ENCODE measurements at places on chromosomes 3 and 15.

GRCh38 chr3:80998022-80998421, 763.4 kb downstream of the GBE1 start:
- DNase-seq: no peak

DNA sequence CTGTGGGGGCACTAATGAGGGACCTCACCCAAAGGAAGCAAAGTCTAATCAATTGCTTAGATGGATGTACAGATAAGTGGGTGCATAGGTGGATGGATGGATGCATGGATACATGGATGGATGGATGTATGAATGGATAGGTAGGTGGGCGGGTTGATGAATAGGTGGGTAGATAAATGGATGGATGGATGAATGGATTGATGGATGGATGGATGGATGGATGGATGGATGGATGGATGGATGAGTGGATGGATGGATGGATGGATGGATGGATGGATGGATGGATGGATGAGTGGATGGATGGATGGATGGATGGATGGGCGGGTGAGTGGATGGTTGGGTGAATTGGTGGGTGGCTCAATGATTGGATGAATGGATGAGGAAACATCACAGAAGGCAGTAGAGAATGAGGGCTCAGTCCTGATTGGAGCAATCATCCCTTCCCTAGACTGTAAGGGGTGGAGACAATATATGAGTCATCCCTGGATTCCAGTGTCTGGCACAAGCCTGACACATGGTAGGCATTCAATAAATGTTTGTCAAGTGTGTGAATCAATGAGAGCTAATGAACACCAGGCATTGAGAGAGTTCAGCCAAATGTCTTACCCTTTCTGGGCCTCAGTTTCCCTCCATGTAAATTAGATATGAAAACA, 40.4 kb upstream of the PXYLP1 start:
- no peak for DNase-seq

DNA sequence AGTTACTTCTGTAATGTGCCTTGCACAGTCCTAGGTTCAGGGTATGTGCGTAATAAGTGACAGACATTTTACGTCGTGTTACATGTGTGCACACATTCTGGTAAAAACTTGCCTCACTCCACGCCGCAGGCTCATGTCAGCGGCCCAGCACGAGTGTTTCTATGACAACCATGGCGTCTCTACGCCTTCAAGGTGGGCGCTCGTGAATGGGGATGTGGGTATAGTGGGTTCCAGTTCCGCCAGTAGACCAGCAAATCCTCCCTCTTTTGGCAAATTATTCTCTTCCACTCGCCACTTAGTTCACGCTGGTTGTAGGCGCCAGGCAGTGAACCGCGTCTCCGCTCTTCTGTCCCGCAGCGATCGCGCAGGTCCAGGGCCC, 40.3 kb downstream of the CHST14 start:
- no peak for DNase-seq

DNA sequence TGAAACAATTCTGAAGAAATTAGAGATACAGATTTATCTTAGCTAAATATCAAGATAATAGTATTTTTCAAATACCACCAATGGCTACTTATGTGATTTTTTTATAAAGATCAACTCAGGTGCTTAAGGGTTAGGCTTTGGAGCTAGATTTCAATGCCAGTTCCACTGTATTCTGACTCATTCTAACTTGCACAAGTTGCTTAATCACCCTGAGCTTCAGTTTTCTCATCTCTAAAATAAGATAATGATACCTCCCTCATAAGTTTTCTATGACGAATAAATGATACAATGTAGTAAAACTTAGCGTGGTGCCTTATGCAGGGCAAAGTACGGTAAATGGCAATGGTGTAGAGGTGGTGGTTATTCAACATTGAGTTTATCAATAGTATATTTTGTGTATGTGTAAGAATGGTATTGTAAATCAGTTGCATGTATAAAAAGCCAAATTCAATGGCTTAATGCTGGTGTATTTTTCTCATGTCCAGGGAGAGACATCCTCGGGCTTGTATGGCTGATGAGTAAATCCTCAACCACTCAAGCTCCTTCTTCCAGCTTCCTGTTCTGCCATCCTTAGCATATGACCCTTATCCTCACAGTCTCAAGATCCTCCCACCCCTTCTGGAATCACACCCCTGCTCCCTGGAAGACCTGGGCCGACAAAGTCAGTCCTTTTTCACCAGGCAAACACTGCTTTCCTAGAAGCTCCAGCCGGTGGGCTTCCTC, 505.9 kb upstream of the CFAP20DC start:
- DNase-seq: no peak

DNA sequence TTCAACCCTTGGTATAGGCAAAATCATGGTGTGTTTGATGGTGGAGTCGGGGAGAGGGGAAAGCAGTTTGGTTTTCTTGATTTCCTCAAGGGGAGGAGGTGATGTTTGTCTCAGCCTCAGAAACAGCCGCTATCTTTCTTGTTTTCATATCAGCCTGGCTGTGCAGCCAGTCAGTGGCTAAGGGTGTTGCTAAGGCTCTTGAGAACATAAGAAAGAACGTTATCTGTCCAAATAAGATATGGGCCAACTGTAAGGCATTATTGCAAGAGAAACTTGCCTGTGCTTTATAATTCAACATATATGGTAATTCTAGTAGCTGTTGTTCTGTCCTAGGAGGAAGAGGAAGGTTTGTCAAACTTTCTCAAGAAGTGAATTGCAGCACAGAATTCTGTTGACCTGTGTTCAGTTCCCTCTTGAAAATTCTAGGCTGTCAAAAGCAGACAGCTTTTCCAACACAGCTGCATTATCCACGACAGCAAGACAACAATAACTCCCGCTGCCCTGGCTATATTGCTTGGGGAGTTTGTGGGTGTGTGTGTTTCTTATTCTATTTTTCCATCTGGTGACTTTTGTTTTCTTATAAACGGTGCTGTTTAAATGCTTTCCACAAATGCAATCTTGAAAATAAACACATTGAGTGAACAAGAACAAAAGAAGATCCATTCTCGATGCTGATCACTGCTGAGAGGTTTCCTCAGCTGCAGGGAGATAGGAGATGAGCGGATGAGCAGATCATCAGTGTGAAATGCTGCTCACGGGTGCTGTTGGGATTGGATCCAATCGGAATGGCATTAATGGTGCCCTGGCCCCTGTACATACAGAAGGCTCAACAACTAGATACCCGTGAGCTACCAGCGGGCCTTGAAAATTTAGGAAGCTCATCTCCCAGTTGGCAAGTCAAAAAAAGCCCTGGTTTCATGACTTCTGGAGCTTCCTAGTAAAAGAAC, 90.8 kb upstream of the TNFAIP8L3 start:
- no peak for DNase-seq

DNA sequence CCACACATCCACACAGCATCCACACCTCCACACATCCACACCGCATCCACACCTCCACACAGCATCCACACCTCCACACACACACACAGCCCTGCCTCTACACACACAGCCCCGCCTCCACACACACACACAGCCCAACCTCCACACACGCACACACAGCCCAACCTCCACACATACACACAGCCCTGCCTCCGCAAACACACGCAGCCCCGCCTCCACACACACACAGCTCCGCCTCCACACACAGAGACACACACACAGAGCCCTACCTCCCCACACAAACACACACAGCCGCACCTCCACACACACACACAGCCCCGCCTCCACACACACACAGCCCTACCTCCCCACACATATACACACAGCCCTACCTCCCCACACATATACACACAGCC, 4.7 kb downstream of the MESP1 start:
- no peak for DNase-seq

DNA sequence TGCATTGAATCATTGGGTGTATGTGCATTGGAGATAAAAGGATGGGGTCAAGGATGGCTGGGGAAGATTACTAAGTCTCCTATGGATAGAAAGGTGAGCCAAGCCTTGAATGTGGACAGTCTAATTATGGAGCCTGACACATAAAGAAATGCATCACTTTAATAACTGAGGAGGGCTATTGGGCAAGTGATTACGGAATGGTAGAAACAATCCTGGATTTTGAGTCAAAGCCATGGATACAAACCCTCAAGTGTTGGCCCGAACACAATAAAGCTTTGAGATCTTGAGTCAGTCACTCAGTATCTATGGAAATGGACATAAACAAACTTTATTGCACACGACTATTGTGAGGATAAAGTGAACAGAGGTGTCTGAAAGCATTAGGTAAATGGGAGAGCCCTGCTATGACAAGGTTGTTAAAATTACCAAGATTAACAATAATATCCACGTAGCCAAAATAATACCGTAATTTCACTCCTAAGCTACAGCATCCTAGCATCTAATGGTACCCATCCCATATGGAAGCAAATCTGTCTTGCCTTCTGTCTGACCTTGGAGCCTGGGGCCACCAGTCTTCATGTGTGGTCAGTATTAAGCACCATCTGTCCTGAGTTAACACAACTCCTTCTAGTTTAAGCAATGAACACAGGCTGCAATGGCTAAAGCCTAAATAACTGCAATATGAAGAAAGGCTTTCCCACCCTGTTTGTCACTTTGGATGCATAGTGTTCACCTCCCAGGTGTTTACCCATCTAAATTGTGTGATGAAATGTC, 136.9 kb upstream of the PRICKLE2 start:
- no peak for DNase-seq

DNA sequence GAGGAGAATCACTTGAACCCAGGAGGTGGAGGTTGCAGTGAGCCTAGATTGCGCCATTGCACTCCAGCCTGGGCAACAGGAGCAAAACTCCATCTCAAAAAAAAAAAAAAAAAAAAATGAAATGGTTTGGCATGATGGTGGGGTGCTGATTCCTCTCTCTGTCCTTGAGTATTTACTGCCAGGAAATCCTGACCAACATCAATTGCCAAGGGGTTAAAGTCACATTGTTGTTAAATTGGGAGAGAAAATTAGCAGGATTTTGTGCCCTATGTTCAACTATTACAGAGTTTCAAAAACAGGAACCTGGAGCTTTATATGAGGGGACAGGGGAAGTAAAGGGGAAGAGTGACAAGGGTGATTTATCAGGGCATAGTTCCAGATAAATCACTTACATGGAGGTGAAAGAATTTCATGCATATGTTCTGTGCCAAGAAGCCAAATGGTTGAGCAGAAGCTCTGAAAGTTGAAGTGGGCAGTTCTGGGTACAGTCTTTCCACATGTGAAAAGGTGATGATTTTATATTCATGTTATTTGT, 70.5 kb upstream of the TSEN2 start:
- no peak for DNase-seq

DNA sequence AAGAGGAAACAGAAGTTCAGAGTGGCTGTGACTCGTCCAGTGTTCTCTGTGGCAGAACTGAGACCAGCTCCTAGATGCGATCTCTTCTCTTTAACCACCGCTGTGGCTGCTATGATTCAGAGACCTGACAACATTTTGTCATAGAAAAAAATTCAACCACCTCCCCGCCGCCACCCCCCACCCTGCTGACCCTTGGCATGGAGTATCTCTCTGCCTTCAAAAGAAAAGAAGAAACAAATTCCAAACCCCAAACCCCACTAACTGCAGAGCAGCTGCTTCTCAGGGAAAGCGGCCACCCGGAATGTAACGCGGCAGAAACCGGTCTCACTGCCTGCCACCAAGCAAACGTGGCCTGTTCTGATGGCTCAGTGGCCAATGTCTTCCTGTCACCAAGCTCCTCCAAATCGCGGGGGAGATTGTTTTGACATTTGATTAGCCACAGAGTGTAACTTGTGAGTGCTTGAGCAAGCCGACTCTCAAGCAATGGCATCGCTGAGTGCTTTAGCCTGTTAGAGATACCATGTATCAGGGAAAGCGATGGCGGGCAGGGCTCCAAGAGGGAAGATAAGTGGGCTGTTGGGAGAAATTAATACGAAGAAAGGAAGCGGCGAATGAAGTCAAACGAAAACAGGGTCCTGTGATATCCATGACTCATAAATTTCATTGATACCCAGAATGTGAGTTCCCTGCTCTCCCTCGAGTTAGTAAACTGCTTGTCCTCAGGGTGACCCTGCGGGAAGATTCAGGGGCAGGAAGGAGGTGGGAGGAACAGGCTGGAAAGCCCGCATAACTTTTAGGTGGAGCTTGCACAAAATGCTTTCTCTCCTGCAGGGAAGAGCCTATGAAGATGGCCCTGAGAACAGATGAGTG, 44.8 kb upstream of the TLE3 start:
- DNase-seq: no peak

- no peak for DNase-seq
Measured at GRCh38 chr3:107063351-107063750, 313.9 kb upstream of the CCDC54 start.

GRCh38 chr15:91055548-91056331, 33.3 kb upstream of the VPS33B start:
- peak; percentile 81 for DNase-seq

GRCh38 chr3:103002425-103003176, 567.8 kb downstream of the ZPLD1 start:
- no peak for DNase-seq

All from LoVo (cell line).